ENCODE measurements at places on chromosomes 1 and 21.

DNA sequence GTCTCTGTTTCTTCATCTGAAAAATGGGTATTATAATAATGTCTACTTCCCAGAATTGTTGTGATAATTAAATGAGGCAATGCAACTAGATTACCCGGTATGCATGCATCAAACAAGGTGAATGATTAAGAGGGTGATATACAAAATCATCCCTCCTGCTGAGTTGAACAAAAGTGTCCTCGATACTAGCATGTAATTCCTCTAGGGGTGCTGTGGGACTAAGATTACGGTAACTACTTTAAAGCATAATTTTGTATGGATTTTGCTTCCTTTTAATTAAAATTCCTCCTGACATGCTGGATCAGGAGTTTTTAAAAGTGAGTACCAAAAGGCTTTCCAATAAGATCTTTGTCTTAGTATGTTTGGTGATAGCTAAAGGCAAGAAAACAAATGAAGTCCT, 98.7 kb upstream of the PRMT6 start:
- no peak for DNase-seq

- no peak for DNase-seq
These were observed 87.7 kb downstream of the PROX1 start for GRCh38 chr1:214075305-214075998.

- no peak for DNase-seq
These were observed 60.5 kb downstream of the CLIC4 start for GRCh38 chr1:24805534-24806301.

DNA sequence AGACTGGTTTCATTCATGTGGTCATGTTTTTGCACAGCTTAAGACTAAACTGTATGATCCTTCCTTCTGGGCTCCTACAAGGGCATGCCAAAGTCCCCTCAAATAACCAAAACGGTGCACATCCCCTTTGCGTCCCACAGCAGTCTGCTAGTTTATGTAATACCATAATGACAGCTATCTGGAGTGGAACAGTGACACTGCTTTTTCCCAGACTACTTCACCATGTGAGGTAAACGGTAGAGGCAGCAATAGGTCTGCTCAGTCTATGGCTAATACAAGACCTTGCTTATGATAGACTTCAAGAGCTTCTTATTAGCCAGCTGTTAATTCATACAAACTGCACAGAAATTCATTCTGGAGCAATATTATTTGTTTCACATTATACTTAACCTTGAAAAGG, 395.5 kb downstream of the SMYD3 start:
- no peak for DNase-seq

DNA sequence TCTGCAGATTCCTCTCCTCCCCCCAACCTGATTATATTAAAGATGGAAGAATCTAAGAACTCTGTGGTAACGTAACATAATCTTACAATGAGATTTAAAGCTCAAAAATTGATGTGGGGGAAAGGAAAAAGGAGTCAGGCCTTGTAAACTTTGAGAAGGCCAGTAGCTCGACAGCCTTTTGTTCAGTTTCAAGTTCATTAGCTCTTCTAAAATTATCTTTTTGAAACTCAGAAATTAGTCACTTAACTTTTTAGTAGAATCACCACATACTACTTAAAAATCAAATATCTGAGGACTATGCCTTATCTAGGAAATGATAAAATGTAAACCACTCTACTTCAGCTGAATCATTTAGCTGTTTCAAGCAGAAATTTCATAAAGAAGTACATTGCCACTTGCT, 996.2 kb downstream of the AMY1C start:
- no peak for DNase-seq

DNA sequence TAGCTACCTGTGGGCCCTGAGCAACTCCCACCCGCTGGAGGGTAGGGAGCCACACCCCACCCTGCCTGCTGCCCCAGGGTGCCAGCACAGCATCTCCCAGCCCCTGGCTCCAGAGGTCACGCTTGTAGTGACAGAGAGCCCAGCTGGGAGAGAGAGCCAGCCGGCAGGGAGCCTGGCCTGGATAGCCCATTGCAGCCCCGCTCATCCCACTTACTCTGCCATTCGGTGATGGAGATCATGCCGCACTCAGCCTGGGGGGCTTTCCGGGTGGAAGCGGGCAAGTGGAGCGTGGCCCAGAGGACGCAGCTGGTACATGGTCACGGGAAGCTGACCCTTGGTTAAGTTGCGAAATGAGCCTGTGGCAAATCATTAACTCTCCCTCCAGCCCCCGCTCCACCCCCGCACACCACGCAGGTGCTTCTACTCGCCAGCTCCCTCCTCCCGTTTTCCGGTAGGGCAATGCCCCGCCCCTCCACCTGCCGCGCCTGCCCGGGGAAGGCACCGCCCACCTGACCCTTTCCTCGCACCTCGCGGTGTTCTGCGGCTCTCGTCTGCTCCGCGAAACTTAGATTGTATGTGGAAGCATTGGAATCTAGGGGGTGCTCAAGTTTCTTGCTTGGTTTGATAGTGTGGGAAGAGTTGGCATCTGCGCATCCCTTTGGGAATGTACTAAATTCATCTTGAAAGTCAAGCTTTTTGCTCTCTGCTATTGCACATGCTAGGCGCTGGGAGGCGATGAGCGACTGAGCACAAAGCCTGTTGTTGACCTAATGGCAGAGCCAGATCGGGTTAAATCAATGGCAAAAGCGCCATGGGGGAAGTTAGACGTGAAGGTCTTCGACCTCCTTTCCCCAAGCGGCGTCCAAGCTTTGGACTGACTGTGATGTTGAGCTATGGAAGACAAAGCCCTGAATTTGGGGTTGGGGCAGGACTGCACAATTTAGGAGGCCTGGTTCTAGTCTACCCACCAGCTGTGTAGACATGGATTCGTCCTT, at the start of gene GOLT1A:
GOLT1A (minus strand) TSS at position 321 of the 995 bp plus-strand sequence; CDS start at position 239, 82 bp downstream.
- DNase-seq, result peak; percentile 75

All from BE2C (cell line).